ENCODE measurements at places on chromosomes 7 and 10. TPM values are rescaled to one million over a fixed set of nuclear protein-coding genes. Genes with fewer than 3 reads are reported as not detected.
A peak's percentile ranks its signal among the peaks of the same experiment; 100 is the strongest.

DNA sequence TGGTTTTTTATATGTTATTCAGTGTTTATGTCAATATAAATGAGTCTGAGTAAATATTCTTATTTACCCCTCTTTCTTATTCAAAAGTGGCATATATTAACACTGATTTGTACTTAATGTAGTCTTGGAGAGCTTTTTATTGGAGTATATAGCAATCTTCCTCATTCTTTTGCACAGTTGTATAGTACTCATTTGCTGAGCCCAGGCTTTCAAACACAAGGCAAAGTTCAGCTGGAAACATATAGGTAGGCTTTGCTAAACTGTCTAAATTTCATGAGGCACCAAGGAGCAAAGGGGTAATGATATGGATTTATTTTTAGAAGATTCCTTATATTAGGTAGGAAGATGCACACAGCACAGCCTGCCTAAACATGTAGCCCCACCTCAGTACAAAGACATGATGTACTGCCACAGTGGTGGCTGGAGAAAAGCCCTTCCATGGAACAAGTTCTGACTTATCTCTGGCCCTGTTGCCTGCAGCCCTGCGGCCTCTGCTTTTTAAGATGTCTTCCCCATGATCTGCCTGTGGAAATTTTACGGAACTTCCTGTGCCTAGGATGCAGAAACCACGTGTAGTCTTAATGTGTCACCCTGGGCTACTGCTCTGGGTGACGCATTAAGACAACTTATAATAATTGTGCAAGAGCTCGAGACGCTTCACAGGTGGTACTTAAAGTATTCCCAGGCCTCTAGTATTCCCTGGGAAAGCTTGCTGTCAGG is 9.6 kb upstream of the PDCD4 start:
- DNase-seq: no peak

GRCh38 chr10:104777086-104777799 is 136.2 kb downstream of the SORCS3 start:
- no peak for DNase-seq

GRCh38 chr7:15723841-15724240 is 37.4 kb upstream of the MEOX2 start:
- DNase-seq: no peak

GRCh38 chr7:16564023-16564380 is 37.4 kb downstream of the LRRC72 start:
- no peak for DNase-seq

GRCh38 chr7:94338921-94339371 is 55.7 kb upstream of the COL1A2 start:
- DNase-seq: no peak

- no peak for DNase-seq
Observed at GRCh38 chr7:51229620-51230323, 86.8 kb downstream of the COBL start.

GRCh38 chr10:78617115-78617514 is 451.7 kb upstream of the ZMIZ1 start:
- DNase-seq: no peak

DNA sequence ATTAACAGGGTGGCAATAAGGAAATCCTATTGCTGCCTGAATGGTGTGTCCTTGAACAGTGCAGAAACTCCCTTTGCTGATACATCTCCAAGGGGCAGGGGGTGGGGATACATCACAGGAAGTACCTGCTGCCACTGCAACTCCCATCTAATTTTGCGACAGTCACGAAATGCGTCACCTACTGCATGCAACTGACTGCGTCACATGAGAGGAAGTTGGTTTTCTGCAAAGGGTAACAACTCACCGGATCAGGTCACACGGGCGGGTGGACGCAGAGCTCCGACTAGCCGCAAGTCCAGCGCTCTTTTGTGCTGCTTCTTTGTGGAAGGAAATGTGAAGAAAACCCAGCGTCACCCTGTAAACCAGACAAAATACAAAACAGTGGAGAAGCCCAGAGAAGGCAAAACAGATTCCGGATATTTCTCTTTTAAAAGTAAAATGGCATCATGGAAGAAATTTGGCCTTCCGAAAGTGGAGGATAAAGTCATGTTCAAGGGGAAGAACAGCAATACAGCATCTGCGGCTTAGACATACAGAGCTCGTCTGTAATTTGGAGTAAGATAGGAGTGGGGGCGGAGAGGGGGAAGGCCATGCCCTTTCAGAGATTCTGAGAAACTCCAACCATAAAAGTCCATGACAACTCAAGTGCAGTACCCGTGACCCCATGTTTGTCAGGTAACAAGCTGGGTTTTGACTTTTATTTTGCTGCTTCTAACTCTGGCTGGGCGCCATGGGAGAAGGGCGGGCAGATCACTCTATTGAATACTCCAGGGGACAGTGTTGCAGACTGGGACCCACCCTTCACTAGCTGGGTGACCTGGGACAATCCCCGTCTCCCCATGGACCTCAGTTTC is 32.3 kb upstream of the PLEKHS1 start:
- no peak for DNase-seq

GRCh38 chr7:21944616-21945453 is 864 bp downstream of the CDCA7L start:
- peak; percentile 67 for DNase-seq

DNA sequence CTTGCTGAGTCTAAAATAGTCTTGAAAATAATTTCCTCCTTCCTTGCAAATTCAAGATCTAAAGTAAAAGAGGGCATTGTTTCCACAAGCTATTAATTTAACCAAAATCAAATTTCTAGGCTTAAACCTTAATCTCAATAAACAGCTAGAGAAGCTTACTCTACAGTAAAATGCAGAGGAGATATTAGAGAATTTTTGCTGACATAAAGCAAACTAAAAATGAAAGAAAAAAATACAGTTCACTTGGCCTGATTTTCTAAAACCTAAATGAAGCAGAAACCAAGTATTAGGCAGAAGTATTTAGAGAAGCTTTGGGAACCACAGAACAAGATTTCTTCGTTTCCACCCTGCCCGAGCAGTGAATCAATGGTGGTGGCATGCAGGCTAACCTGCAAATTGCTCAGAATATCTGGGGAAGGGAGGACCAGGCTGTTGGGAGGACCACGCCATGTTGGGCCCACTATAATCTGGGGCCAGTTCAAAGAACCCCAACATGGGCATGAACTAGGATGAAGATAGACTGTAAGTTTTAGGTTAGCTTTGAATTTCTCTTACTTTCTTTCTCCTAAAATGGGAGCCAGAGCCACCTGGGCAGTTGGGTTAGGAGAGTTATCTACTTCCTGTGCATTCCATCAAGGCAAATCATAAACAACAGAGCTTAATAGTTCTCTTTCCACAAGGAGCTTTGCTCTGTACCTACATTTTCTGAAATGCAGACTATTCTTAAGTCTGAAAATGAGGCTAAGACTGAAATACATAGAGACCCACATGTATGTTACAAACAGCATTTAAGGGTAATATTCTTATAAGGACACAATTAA is 4.1 kb downstream of the LAMB1 start:
- no peak for DNase-seq

GRCh38 chr7:14806891-14807290 is 95.7 kb downstream of the DGKB start:
- DNase-seq: no peak

GRCh38 chr7:94398841-94399240 is 4.1 kb downstream of the COL1A2 start:
- no peak for DNase-seq

GRCh38 chr10:60778214-60778970 is at the start of gene CDK1:
CDK1 (plus strand) TSS chr10:60778478; CDS start chr10:60780166, 1,688 bp downstream.
- DNase-seq: peak; percentile 98

FAM13C gene
- not detected for total RNA-seq

MUC3A gene
- total RNA-seq: not detected

NEUROD6 gene
- total RNA-seq: not detected

MALRD1 gene
- total RNA-seq: not detected

C10orf95 gene
- total RNA-seq: 0.14 TPM

COL1A2 gene
- total RNA-seq: 0.26 TPM

All from activated naive CD4-positive, alpha-beta T cell treated with anti-CD3 and anti-CD28 coated beads for 36 hours (primary cell).